Stimulated activated CD8-positive, alpha-beta memory T cell treated with anti-CD3 and anti-CD28 coated beads, Interleukin-15, amount 100 ng/mL, for 24 hours (primary cell): ENCODE measurements at places on chromosomes 7 and 10.

GRCh38 chr10:76583711-76584161 lies 1053.9 kb downstream of the KCNMA1 start:
- no peak for DNase-seq

- DNase-seq = no peak
Observed at GRCh38 chr10:23432166-23432565, 6.7 kb upstream of the OTUD1 start.

DNA sequence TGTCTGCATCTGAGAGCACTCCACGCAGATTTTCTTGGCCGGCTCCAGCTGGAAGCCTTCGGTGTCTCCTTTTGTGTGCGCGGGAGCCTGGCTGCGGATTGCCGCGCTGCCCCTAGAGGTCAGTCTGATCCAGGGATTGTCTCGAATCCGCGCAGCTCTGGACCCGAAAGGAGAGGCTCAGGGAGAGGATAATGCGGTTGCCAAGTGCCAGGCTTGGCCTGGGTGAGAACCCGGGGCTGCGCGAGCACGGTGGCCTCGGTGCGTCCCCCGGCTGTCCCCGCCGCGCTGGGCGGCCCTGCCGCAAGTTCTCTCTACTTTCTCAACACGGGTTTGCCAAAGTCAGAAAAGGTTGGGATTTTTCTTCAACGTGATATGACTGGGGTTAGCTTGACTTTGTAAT lies 140.9 kb downstream of the ADCYAP1R1 start:
- DNase-seq = no peak

- no peak for DNase-seq
Observed at GRCh38 chr10:9561821-9562505, 1455.7 kb upstream of the CELF2 start.
